ENCODE measurements at places on chromosomes 6 and 20. TPM values are rescaled to one million over a fixed set of nuclear protein-coding genes. Genes with fewer than 3 reads are reported as not detected.

Gene SAYSD1
- total RNA-seq: 15.1 TPM

Gene CYP39A1
- 1.3 TPM for total RNA-seq

Gene OR2J3
- total RNA-seq: not detected

Gene VGLL2
- total RNA-seq: not detected

Gene ADGB
- not detected for total RNA-seq

Gene ADAM33
- 136 TPM for total RNA-seq

Gene CTCFL
- total RNA-seq: not detected

Gene TMEM217
- total RNA-seq: 1.8 TPM

Gene DDO
- 0.66 TPM for total RNA-seq

Gene C6orf58
- total RNA-seq: not detected

Gene SOX4
- 42.0 TPM for total RNA-seq
